ENCODE measurements at places on chromosomes 2 and 18. TPM values are rescaled to one million over a fixed set of nuclear protein-coding genes. Genes with fewer than 3 reads are reported as not detected.

CD302 gene
- total RNA-seq, result 14.4 TPM

HTR2B gene
- 1.3 TPM for total RNA-seq

CYS1 gene
- total RNA-seq, result 0.33 TPM

SCN1A gene
- not detected for total RNA-seq

IL1B gene
- total RNA-seq, result 0.33 TPM

MAP3K19 gene
- total RNA-seq, result not detected

DSC3 gene
- 0.33 TPM for total RNA-seq

RAD51AP2 gene
- not detected for total RNA-seq

CAVIN2 gene
- total RNA-seq, result 335 TPM

MROH2A gene
- total RNA-seq, result not detected

ROCK1 gene
- total RNA-seq, result 38.2 TPM

CYP27A1 gene
- total RNA-seq, result 9.1 TPM

RIT2 gene
- not detected for total RNA-seq

ELOA2 gene
- not detected for total RNA-seq

SLC9A4 gene
- total RNA-seq, result under 0.01 TPM

All from vein endothelial cell (primary cell).